Dorsolateral prefrontal cortex (tissue), 122 donors: ENCODE measurements at places on chromosomes 3 and 15. TPM values are rescaled to one million over a fixed set of nuclear protein-coding genes. Genes with fewer than 3 reads are reported as not detected.

DNA sequence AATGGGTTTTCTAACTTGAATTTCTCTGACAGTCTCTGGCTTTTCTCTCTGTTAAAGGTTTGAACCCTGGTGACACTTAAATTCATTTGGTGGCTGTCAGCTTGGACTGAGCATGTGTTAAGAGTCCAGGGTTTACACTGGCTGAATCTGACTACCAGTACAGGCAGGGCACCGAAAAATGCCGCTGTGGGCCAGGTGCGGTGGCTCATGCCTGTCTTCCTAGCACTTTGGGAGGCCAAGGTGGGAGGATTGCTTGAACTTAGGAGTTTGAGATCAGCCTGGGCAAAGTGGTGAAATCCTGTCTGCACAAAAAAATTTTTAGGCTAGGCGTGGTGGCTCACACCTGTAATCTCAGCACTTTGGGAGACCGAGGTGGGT lies 1.8 kb downstream of the MANF start:
- DNase-seq: no peak

GRCh38 chr3:124764746-124765145 lies 34.5 kb downstream of the UMPS start:
- no peak for DNase-seq

- DNase-seq: no peak
These were observed at the start of gene CYP1A2 for GRCh38 chr15:74748322-74748946. TSS of gene CYP1A2 (plus strand) at chr15:74748845. CDS start at chr15:74749739, 894 bp downstream.

DNA sequence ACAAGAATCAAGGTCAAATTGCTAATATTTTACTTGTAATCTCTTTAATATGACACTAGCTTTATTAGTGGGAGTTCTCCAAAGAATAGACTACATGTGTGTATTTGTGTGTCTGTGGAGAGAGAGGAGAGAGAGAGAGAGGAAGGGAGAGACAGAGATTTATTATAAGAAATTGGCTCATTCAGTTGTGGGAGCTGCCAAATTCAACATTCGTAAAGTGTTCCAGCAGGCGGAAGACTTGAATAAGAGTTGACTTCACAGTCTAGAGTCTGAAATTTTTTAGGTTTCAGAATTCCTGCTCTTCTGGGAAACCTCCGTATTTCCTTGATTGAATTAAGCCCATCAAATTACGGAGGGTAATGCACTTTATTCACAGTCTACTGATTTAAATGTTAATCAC lies 4.7 kb upstream of the CLDN1 start:
- DNase-seq: no peak

DNA sequence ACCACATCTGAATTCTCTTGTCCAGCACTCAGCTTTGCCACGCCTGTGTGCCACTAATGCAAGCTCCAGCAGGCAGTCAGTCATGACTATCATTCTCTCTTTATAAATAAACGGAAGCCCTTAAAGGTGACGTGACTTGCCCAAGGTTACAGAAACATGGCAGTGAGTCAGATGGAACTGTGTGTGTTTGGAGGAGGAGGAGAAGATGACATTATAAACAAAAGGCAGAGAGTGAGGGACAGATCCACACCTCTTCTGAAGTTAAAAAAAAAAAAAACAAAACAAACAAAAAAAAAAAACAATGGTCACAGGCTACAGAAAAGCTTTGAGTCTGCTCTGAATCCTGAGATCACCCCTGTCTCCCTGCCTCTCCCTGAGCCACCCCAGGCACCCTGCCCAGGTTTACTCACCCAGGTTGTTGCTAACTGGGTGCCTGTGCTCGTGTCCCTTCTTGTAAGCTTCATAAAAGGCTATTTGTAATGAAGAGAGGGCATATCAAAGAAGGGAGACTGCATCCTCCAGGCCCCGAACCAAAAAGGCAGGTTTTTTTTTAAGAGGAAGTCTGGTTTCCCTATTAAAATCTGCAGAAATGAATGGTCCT lies 119.7 kb upstream of the PHLDB2 start:
- no peak for DNase-seq

- DNase-seq: no peak
These were observed 375.2 kb downstream of the FGF12 start for GRCh38 chr3:192352142-192352541.

DNA sequence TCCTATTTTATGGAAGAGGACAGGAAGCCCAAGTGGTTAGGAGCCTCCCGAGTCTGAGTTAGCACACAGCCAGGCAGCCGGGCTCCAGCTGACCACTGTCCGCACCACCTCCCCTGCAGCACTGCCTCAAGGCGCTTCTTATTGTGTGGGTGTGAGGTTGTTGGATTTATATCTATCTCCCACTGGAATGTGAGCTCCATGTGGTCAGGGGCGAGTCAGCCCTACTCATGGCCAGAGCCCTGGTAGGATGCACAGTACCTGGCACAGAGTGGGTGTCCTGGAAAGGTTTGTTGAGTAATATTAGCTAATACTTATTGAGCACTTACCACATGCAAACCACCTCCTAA lies 9.7 kb upstream of the FBLN2 start:
- no peak for DNase-seq

Gene ERICH6
- 0.55 TPM for total RNA-seq

GRCh38 chr15:64205202-64205601 lies 42.4 kb upstream of the PPIB start:
- no peak for DNase-seq

GRCh38 chr3:33447958-33448357 lies 7.8 kb upstream of the UBP1 start:
- no peak for DNase-seq

Gene KBTBD12
- 7.5 TPM for total RNA-seq

Gene CFAP100
- 1.8 TPM for total RNA-seq

DNA sequence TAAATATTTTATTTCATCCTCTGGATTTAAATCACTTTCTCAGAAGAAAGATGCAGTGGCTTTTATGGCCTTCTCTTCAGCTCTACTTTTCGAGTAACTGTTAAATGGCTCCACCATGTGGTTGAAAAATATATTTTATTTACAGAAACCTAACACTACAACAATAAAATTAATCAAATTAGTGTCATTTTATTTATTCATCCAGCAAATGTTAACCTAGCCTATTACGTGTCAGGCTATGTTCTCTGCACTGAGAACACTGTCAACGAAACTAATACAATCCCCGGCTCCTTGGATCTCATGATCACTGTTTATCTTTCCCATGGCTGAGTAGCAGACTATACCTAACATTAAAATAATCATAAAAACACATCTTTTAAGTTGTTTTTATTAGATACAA lies 148.0 kb upstream of the OSTN start:
- no peak for DNase-seq

- no peak for DNase-seq
These were observed 20.9 kb downstream of the AMOTL2 start for GRCh38 chr3:134353171-134353825.

DNA sequence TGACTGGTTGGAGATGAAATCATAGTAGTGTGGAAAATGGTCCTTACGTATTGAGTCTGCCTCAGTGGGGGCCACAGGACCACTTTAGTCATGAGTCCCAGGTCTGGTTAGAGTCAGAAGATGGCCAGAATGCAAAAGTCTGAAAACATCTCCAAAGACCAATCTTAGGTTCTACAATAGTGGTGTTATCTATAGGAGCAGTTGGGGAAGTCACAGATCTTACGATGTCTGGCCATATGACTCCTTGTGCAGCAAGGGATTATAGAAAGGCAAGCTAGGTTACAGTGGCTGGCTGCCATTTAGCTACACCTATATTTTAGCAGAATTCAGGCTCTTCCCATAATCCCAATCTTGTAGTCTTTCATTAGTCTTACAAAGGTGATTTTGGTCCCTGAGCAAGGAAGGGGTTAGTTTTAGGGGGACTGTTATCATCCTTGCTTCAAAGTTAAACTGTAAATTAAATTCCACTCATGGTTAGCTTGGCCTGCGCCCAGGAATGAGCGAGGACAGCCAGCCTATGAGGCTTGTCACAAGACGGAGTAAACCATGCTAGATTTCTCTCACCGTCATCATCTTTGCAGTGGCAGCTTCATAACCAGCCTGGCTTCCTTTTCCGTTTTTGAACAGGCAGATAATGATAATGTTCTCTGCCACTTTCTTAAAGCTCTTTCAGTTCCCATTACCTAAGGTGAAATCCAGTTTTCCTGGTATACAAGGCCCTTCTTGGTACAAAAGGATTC lies 134.1 kb downstream of the VPS8 start:
- no peak for DNase-seq

DNA sequence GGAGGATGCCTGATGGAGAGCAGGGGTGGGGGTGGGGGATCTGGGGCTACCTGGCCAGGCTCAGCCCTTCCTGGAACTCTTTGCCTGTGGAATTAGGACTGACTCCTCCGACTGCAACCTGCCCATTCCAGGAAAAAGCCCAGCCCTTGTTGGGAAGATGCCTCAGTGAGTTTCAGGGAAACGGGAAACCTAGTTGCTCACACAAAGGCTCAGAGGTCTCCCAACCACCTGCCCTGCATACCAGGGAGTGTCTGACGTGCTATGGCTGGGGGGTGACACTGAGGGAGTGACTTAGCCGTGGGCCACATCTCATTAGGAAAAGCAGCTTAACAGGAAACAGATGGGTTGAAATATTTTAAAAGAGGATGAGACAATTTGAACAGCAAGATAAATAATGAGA lies 27.9 kb downstream of the CYP8B1 start:
- no peak for DNase-seq

Gene CACNA2D3
- total RNA-seq: 106 TPM

GRCh38 chr3:149647285-149647684 lies 10.5 kb downstream of the WWTR1 start:
- no peak for DNase-seq

DNA sequence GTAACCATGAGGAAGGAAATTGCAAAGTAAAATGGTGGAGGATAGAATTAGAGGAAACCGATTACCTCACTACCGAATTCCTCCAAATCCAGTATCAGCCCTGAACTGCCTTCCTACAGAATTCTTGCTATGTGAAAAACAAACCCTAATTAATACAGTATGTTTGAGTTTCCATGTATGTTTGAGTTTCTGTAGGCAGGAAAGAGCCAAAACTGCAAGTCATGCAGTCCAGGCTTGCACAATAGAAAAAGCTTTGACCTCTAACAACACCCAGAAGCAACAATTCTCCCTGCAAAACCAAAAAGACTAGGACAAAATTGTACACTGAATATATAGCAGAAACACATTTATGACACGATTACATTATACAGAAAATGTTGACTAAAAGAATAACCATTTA lies 614.8 kb downstream of the DIPK2A start:
- DNase-seq: no peak

GRCh38 chr15:96344060-96344705 lies 13.7 kb downstream of the NR2F2 start:
- no peak for DNase-seq

- no peak for DNase-seq
These were observed 103.9 kb downstream of the RARB start for GRCh38 chr3:25531971-25532370.

DNA sequence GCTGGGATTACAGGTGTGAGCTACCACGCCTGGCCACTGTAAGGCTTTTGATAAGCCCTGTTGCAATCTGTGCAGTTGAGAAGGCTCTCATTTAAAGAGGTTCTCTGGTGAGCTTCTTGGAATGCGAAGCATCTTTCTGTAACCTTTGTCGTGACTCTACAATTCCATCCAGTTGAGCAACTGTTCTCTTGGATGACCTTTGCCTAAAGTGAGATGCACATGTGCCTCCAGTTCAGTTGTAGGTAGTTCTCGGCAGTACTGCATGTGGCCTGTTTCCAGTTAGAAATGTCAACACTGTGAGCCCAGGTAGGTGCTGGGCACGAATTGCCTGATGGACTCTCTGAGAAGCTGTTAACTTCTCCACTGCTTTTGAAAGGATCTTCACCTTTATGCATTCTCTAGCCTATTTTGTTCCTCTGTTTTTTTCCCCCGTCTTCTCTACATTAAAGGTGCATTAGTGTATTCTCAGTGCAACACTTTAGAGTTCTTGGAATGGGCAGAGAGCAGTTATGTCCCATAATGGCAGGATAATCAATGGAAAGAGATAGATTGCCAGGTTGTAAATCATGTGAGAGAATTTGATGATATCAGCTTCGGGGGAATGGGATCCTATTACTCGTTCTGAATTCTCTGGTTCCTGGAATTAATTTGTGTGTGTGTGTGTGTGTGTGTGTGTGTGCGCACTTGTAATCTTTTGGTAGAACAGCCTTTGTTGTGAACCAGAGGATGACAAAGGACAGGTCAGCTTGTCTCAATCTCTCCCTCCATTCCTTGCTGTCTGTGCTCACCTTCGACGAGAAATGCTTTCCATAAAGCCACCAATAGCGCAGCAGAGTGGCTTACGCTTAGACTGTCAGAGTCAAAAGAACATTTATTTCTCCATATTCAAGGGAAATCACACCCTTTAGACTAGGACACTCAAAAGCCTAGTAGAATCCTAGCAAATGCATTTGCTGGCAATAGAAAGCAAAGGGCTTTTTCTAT lies 51.1 kb downstream of the PTPRG start:
- no peak for DNase-seq

Gene CEP97
- total RNA-seq: 38.1 TPM

DNA sequence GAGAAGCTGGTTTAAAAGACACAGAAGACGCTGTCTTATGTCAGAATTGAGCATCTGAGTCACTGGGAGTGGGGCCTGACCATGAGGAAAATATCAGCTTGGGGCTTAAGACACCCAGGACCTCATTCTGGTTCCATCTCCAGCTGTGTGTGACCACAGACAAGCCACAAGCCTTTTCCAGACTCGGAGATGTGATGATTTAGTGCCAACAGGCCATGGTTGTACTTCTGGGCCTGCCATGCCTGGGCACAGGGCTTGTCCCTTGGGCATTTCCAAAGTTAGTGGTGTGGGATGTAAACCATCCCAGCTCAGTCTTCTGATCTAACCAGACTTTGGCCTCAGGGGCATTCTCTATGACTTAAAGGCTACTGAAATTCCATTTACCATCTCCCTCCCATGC lies 269.8 kb downstream of the RYR3 start:
- no peak for DNase-seq

- no peak for DNase-seq
These were observed 121.4 kb downstream of the FAM43A start for GRCh38 chr3:194806991-194807630.

Gene FSIP1
- 7.9 TPM for total RNA-seq

- DNase-seq: no peak
These were observed 9.4 kb upstream of the ANPEP start for GRCh38 chr15:89823836-89824606.

Gene CP
- 30.9 TPM for total RNA-seq

DNA sequence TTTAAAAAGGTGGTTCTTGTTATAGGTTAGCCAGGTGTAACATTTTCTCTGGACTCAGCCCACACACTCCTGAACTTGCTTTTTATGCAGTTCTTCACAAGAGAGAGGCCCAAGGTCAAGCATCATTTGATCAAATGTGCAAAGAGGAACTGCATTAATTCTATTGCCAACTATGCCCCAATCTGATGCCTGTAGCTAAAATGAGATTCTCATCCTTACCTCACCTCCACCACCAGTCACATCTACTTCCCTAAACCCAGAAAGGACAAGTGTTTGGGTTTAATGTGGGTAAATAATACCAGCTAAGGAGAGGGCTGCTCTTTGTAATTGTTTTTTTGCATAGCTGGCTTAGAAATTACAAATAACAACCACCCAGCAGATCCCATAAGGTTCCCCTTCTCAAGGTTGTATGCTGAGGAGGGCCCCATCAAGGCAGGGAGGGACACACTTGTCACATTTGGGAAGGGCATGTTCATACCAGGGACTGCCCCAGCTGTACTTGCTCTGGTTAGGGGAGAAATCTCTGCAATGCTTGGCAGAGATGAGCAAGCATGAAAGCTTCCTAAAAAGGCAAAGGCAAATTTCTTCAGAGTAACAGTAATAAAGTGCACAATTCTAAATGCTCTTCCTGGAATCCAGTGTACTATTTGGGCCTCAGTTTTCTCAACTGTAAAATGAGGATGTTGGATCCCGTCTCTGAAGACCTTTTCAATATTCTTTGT lies 76.2 kb downstream of the TGFBR2 start:
- no peak for DNase-seq

Gene FOXL2
- 0.64 TPM for total RNA-seq

Gene ZIC1
- 29.9 TPM for total RNA-seq

Gene IQCF6
- not detected for total RNA-seq
